ENCODE measurements at places on chromosomes 7 and 10.

- peak; percentile 77 for DNase-seq
Observed at GRCh38 chr7:22723181-22723601, 3.8 kb upstream of the IL6 start.

DNA sequence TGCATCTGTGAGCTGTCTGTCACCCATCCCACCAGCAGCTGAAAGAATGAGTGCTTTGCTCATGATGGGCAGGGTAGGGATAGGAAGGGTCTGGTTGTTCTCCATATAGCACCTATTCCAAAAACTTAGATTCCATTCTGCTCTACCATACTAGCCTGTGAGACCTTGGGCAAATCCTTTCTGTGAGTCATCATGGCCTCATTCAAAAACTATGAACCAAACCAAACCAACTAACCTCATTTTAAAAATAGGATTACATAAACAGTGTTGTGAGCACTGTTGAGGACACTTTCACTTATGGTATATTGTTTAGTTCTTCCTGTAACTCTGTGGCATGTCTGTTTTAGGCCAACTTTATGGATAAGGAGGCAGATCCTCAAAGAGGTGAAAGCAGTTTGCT is 30.9 kb upstream of the STEAP4 start:
- no peak for DNase-seq

- no peak for DNase-seq
Observed at GRCh38 chr7:100677308-100678267, 4.0 kb downstream of the GNB2 start.

- no peak for DNase-seq
Observed at GRCh38 chr10:129833468-129833950, 130.6 kb downstream of the EBF3 start.

DNA sequence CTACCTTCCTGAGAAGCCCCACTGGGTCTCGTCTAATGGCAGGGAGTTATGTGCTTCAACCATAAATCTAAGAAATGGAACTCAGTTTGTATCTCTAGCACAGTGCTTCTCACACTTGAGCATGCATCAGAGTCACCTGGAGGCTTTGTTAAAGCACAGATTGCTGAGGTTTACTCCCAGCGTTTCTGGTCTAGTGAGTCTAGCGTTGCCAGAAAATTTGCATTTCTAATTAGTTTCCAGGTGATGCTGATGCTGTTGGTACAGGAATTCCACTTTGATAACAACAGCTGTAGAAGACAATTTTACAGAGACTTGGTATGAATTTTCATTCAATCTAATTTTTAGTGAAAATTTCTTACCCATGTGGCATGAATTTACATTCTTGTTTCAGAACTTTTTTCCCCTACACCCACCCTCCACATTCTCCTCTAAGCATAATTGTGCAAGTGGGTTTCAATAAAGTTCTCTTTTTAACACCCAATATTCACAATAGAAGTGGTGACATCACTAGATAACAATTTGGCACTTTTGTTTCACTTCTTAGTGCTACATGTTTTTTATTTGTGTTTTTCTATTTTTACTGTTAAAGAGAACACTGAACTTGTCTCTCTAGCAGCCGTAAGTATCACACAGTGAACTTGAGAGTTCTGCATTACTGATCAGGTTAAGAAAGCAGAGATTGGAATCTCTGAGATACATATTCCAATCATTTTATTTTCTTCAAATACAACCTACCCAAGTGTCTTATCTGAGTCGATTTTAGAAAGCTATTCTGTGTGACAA is 48.4 kb upstream of the BET1 start:
- no peak for DNase-seq

GRCh38 chr7:2566890-2567678 is 8.3 kb downstream of the IQCE start:
- no peak for DNase-seq

DNA sequence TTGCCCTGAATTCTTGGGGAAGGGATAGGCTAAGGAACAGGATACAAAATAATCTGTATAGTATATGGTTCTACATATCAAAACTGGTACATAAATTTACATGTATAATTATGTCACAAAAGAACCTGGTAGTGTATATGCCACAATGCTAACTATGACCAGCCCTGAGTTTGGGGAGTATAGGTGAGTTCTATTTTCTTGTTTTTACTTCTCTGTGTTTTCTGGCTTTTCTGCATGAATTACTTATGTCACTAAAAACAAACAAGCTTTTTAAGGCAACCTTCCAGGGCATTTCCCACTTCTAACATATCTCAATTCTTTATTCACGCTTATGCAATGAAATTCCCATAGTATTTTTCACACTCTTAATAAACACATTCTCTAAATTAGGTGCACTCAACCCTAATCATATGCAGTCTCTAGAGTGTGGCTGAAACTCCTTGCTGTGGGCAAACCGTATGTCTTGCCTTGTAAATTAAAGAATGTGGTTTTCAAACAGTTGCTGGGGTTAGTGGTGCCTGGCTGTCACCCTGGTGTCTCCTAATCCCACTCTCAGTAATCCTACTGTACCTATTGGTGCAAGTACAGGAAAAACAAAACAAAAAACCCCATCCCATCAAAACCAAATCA is 14.0 kb upstream of the INSIG1 start:
- DNase-seq = no peak

DNA sequence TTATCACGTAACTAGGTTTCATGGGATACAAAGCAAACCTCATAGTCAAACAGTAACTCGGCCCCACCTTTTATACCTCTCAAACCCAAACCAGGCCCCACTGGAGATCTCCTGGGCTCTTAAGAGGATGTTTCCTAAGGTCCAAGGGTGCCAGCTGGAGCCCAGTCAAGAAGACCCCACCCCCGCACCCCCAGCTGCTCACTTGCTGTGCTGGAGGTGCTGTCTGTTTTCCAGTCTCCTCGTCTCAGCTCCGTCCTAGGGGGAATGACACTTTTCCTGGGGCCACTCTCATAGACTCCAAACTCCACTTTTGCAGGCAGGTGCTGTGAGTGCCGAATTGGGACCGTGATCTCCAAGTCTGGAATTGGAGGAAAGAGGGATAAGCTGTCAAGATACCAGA is 22.7 kb upstream of the TM9SF3 start:
- no peak for DNase-seq

- DNase-seq = no peak
Observed at GRCh38 chr10:98096316-98096715, 38.1 kb upstream of the R3HCC1L start.

Measured in inflammatory macrophage (primary cell).